C1 segment of cervical spinal cord (tissue), 14 donors: ENCODE measurements at places on chromosomes 7 and 10.

- DNase-seq = no peak
These were observed 2.7 kb downstream of the GET4 start for GRCh38 chr7:879093-879492.

DNA sequence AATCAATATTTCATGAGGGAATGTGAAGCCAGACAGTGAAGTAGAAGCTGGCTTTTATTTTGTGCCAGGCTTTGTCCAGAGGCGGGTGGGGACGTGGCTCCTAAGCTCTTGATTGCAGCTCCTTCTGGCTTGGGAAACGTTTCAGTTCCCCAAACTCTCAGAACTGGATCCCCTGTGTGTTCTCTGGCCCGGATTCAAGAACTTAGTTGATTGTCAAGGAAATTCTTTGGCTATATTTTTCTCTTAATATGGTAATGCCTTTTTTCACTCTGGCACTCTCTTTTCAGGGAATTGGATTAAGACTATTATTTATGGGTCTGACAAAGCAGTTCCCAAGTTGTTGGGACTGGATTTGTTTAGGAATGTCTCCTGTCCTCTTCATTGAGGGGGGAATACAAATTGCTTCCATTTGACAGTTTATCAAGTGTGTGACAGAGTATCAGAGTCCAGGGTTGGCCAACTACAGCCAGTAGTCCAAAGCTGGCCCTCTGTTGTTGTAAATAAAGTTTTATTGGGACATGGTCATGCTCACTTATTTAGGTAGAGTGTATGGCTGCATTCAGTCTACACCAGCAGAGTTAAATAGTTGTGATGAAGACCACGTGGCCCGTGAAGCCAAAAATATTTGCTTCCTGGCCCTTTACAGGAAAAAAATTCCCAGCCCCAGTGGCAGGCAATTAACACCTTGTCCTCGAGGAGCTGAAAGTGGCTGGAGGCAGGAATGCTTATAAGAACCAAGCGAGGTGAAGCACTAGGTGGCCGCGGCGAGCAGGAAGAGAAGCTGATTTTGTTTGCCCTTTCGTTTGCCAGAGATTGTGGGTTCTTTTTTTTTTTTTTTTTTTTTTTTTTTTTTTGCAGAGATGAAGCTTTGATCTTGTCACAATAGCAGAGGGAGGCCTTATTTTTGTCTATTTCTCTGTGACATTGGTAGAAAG is 34.3 kb downstream of the HTRA1 start:
- DNase-seq = no peak

- no peak for DNase-seq
These were observed 17.1 kb downstream of the RAPGEF5 start for GRCh38 chr7:22339725-22340390.

GRCh38 chr7:54014765-54015164 is 527.4 kb upstream of the VSTM2A start:
- no peak for DNase-seq

DNA sequence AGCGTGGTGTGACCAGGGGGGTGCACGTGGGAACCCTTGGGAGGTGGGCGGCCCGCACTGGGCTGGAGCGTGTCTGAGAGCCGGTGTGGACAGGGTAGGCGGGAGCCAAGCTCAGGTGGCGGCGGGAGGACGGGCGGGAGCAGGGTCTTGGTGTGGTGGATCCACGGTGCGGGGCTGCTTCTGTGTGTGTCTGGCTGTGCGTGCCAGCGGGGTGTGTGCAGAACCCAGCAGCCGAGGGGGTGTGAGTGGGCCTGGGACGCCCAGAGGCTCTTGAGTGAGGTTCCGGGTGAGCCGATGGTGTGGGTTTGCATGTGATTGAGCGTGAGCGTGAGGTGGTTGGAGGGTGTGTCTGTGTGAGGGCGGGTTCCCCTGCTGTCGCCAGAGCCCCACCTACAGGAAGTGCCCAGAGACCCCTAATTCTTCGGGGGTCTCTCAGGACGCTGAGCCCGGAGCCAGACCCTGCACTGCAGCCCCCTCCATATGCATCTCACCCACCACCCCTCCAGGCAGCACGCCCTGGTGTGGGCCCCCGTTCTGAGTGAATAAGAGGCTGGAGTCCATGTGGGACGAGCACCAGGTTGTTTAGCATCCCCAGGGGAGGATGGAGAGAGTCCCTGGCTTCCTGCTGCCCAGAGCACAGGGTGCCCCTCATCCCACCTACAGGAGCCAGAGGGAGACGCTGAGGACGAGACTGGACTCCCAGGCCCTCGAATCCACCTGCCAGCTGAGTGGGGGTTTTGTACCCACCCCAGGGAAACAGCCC is 78.2 kb downstream of the ELFN1 start:
- no peak for DNase-seq

DNA sequence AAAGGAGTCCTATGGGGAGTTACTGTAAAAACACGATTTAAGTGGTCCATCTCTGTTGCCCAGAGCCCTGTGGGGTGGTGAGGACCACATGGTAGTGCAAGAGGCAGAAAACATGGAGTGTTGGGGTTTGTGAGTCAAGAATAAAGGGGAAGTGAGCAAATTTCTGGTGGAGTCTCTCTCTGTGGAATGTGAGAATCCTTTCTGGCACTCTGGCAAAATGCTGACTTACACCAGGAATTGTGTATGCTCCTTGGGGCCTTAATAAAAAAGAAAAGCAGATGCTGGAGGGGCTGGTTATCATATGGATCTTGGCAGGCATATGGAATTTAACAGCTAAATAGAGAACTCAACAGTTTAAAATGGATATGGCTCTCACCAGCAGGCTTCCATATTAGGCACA is 486.0 kb downstream of the TNS3 start:
- no peak for DNase-seq

- DNase-seq = no peak
These were observed 400.4 kb upstream of the POM121L12 start for GRCh38 chr7:52635021-52635420.

DNA sequence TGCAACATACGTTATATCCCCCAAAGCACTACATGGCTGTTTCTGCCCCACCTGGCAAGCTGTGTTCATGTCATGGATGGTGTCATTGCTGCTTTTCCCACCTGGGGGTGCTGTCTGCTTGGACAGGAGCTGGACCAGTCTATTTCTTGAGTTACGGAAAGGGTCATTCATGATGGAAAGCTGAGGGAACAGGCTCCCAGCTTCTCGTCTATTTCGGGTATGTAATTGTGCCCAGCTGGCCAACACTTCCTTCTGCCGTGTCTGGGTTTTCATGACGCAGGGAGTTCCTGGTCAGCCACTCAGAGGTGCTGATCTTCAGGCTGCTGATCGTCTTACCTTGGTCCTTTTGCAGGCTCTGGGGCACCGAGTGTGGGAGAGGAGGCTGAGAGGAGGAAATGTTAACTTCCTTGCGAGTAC is 8.6 kb downstream of the BTBD16 start:
- peak; percentile 36 for DNase-seq

GRCh38 chr10:20128811-20129210 is 312.6 kb downstream of the PLXDC2 start:
- DNase-seq = no peak

DNA sequence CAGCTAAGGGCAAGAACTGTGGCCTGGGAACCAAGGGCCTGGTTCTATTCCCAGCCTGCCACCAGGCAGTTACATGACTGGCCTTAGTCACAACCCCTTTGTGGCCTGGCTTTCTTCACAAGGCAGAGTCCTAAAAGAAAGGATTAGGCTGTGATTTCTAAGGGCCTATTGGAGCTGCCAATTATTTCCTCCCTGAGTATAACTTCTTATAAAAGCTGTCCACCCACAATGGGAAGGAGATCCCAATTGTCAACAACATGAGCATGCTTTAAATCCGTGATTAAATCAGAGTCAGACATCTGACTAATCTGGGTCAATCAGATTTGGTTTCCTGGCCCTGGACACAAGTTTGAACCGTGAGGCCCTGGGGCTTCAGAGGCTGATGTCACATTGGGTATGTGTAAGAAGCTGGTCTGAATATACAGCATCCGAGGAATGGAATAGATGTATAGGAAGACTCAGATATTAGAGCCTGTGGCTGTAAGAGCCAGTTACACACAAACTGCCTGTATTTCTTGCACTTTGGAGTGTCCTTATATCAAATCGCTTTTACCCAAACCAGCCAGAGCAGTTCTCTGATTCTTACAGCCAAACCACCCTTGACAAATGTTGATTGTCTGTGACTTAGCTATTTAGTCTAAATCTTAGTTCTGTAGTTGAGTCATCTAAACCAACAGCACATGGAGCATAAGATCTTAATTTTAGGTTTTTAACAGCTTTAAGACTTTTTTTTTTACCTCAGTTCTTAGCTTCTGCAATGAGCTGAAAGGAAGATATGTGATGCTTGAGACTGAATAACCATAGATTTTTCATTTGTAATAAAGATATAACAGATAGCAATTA is 61.3 kb downstream of the ABCB4 start:
- DNase-seq = no peak

- DNase-seq = no peak
These were observed 98.0 kb downstream of the NPY start for GRCh38 chr7:24381894-24382505.

GRCh38 chr10:3827266-3827665 is 42.3 kb upstream of the KLF6 start:
- no peak for DNase-seq

DNA sequence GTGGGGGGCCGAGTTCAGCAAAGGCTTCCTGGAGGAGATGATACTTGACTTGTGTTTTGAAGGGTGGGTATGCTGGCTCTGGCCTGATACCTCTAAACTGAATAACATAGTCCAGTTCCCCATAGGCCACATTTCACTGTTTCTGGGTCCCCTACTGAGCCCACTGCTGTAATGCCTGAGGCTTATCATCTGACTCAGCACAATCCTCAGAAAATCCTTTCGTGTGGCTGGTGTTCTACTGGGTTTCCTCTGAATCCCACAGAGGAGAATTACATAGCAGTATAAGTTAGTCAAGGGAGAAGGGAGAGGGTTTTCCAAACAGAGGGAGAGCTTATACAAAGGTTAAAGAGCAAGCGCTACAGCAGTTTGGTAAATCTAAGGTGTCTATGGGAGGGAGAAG is 2.8 kb upstream of the R3HCC1L start:
- no peak for DNase-seq

- DNase-seq = no peak
These were observed 136.1 kb upstream of the MYO3A start for GRCh38 chr10:25797888-25798429.

DNA sequence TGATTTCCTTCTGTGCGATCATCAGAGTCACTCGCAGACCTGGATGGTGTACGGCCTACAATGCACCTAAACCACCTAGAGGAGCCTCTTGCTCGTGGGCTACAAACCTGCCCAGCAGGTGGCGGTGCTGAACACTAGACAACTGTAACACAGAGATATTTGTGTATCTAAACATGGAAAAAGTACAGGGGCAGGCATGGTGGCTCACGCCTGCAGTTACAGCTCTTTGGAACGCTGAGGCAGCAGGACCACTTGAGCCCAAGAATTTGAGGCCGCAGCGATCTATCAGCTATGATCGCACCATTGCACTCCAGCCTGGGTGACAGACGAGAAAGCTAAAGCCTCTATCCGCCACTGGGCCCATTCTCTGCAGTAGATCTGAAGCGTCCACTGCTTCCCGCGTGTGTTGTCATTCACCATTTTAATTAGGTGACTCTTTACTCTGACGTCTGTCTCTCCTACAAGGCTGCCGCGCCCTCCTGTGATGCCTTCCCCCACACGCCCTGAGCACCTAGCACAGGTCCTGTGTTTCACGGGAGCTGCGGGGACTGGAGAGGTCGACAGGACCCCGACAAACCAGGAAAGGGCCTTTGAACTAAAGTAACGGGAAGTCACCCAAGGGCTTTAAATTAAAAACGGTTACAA is 774 bp downstream of the TUBGCP2 start:
- DNase-seq = no peak
